ENCODE measurements at places on chromosomes 1 and 21.

DNA sequence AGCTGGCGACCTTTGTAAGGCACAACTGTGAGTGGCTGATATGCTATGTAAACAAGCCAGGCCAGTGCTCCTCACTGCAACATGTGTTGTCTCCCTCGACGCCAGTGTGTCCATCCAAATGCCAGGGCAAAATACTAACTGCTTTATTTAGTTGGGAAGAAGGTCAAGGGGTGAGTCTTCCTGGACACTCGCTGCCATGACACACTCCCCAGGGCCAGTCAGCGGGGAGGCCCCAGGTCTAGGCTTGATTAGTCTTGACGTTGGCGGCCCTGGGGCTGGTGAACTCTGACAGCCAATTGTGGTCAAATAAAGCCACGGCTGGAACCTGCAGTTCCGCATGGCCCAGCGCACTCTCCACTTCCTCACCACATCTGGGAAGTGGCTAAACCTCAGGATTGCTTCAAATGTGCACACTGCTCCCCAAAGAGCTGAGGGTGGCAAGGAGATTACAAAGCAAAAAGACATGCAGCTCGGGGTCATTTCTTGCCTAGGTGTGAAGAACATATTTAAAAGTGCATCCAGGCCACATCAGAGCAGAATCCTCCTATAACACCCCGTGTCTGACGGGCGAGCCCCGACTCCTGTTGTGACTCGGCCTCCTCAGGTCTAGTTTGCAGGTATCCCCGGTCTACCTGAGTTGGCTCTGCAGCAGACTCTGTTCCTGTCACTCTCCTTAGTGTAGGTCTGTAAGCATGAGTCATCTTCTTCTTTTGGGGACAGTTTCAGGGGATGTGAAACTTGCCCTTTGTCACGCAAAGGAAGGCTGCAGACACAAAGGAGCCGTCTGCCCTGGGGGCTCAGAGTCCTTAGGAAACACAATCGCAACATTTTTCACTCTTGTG, 183.5 kb downstream of the RUNX1 start:
- DNase-seq, result no peak

GRCh38 chr1:5098981-5099385, 444.6 kb downstream of the AJAP1 start:
- no peak for DNase-seq

- no peak for DNase-seq
Observed at GRCh38 chr1:162487241-162487640, 10.4 kb upstream of the UHMK1 start.

GRCh38 chr1:150981177-150981804, 801 bp upstream of the ANXA9 start:
- no peak for DNase-seq

- DNase-seq, result no peak
Observed at GRCh38 chr1:234212764-234213657, 160.2 kb upstream of the COA6 start.

DNA sequence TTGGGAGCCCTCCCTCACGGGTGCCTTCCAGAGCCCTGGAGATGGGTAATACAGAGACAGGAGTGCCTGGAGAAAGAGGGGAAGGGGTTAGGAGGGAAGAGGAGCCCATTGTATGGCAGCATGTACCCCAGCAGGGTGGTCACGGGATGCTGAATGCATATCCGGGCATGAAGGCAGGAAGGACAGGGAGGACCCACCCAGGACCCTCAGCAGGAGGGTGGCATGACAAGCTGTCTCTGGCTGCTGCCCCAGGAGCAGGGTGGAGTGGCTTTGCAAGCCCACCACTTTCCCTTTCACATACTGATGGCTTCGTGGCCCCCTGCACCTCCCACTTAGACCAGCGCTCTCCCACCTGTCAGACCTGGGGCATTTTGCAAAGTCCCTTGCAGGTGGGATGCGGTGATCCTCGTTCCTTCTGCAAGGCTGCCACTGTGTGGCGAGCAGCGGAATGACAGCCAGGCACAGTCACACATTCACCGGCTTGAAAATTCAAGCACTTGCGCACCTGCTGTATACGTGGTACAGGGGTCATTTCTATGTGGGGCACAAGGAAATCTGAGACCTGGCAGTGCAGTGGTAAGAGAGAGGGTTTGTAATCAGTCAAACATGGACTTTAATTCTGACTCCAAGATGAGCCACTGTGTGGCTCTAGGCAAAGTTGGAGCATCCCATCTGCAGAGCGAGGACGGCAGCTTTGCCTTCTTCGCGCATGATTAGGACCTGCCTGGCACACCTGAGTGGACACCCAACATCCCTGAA, 53.2 kb upstream of the TMEM51 start:
- DNase-seq, result no peak

DNA sequence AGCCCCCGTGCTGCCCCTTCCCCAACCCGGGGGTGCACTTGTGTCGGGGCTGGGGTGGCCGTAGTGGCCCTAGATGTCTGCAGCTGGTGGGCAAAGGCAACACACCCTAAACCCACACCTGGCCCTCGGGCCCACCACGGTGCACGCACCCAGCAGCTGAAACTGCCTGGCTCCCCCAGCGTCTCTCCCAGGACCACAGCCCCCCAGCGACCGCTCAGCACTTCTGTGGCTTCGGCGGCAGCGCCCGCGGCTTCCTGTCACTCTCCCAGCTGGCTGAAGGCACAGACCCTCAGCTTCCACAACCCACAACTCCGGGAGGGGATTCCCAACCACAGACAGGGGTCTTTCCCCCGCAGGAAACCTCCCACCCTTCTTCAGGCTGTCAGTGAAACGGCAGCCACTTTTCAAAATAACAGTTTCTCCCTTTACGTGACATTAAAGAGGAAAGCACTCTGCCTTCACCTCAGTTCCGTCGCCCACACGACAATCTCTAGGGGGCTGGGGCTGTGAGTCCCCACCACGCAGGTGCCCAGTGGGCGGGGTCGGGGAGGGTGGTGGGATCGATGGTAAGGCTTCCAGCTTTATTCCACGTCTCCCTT, 40.7 kb upstream of the COL6A2 start:
- no peak for DNase-seq

- DNase-seq, result no peak
Observed at GRCh38 chr1:101183388-101183699, 53.5 kb upstream of the S1PR1 start.

DNA sequence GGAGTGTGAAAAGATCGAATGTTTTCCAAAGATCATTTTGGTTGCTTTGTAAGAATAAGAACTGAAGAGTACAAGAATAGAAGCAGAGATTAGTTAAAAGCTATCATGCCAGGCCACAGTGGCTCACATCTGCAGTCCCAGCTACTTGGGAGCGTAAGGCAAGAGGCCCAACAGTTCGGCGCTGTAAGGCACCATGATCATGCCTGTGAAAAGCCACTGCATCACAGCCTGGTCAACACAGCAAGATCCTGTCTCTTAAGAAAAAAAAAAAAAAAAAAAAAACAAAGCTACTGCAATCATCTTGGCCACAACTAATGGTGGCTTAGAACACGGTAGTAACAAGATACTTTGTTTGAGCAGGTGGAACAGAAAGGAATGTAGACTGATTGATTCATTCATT, 116.2 kb downstream of the EIF4G3 start:
- no peak for DNase-seq

DNA sequence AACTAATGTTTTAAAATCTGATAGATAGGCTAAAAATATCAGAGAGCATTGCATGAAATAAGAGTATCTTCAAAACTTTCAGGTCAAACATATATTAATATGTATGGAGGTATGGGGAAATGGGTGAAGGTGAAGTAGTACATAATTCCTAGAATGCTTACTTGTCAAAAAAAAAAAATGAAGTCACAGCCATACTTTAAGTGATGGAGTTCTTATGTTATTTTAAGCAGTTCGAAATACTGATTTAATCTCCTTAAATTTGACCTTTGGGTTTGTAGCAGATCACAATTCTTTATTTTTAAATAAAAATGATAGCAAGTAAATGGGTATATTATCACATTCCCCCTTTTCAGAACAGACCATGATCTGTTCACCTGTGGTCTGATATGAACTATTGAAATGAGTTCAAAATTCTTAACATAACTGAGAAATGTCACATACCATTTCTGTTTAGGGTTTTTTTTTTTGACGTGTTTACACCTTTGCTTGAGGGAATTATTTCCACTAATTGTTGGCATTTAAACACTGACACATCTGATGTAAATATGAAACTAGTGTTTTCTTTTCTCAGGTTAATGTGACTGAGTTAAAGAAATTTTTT, 220.2 kb downstream of the GREM2 start:
- DNase-seq, result no peak

DNA sequence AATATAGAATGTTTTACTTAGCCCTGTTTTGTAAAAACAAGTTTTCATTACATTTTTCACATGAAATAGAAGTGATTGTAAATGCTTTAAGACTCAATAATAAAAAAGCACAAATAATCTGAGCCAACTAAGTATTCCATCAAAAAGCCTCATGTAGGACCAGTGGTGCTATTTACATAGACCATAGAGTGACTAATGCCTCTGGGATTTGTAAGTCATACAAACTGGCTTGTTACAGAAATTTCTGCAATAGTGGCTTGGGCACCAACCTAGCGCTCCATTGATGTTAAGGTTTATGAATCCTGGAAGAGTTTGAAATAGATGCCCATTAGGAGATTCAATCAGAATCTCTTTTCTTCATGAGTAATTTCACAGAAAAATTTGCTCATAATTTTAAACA, 31.9 kb downstream of the ZMYM1 start:
- no peak for DNase-seq

DNA sequence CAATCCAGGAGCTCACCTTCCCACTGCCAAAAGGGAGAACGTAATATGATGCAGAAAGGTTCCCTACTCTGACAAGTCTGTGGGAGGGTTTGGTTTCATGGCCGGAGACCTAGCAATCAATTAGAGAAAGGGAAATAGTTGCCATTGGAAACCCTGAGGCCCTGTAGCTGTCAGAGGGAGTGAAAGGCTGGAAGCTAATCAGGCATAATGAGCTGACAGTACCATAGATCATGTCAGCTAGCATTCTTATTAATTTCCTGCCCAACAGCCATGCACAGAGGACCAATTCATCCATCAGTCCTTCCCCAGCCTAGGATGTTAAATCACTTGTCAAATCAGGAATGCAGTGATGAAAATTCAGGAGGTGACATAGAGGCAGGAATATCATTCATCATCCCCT, 527.3 kb downstream of the PLPP3 start:
- DNase-seq, result no peak

DNA sequence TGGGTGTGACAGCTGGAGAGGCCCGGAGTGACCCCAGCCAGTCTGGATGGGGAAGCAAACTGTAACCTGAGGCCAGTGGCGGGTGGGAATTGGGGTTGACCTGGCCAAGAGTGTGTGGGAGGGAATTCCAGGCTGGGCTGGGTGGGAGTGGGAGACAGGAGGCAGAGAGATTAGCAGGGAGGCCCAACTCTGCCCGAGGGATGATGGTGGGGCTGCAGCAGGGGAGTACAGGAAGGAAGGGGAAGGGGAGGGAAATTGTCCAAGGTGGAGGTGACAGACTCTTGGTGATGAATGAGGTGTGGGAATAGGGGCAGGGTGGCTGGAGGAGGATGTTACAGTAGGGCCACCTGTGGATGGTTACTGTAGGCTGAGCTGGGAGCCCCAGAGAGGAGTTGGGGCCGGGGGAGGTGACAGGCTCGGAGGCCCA, 40.4 kb downstream of the HUNK start:
- no peak for DNase-seq

All from thoracic aorta (tissue), 2 donors.